ENCODE measurements at places on chromosomes 4 and X. TPM values are rescaled to one million over a fixed set of nuclear protein-coding genes. Genes with fewer than 3 reads are reported as not detected.

GRCh38 chrX:3136161-3136961 lies 95.1 kb downstream of the ARSF start:
- no peak for DNase-seq

DNA sequence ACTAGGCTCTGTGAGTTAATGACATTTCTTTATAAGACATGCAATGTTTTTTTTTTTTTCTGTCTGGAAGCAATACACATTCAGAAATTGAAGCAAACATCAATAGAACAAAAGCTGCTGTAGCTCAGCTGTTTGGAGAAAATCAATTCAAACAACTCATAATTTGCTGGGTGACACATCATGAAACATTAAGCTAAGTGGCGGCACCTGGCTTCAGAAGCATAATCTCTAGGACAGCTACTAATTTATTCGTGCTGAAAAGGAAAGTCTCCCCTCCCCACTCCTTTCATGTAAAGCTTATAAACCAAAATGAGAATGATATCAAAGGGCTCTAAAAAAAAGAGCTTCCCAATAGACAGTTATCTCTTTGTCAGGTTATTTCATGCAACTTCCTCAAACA lies 73.9 kb downstream of the LUZP4 start:
- no peak for DNase-seq

DNA sequence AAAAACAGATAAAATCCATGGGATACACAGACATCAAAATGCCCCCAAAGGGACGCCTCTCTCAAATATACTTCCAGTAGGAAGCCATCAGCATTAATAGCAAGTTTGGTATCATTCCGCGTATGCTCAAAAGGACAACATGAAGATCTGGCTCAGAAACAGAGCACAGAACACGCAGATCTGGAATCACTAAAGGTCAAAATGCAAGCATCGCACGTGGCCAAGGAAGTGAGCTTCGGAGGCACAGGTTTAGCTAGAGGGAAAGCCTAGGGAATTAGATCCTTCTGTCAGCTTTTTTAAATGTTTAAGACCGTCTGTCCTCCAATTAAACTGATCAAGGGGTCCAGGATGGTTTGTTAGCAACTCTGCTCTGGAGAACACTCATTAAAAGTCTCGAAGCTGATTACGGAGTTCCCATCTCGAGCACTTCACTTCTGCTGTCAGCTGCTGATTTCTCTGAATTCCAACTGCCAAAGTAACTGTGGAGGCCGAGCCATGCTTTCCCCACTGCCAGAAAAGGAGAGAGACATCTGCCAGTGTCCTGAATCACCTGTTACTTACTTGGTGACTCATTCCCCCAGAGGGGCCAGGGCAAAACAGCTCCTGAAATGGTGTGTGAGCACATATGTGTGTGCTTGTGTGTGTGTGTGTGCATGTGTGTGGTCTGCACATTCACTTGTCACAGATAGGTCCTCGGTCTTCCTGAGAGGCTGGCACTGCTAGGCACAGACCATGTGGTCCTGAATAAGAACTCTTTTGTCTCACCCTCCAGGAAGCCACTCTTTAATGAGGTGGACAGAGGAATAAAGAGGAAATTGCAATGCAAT lies 177.7 kb upstream of the PPARGC1A start:
- no peak for DNase-seq

The GATA1 gene
- total RNA-seq = 0.16 TPM

The CNOT6L gene
- total RNA-seq = 26.3 TPM

The TMEM271 gene
- not detected for total RNA-seq

The MAOB gene
- total RNA-seq = 126 TPM

Measured in Right ventricle myocardium inferior (tissue), 1 donor.